ENCODE measurements at places on chromosomes 3 and 15.

GRCh38 chr15:90394074-90394473, 6.0 kb downstream of the IQGAP1 start:
- no peak for DNase-seq

DNA sequence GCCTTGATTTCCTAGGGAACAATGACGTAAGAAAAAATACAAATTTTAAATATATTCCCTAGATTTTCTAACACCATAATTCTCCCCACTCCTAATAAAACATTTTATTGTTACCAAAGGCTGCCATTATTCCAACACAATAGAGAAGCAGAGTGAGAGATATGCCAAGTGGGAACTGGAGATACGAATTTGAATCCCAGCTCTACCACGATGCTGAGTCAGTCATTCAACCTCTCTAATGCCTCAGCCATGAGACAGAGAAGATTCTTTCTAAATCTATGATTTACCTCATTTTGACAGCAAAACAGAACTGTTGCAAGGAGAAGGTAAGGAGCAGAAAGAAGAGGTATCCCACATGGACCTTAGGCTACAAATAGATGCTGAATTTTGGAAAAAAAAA, 112.5 kb downstream of the IGF2BP2 start:
- DNase-seq, result no peak

- DNase-seq, result no peak
These were observed 64.4 kb upstream of the CRTC3 start for GRCh38 chr15:90465140-90465929.

DNA sequence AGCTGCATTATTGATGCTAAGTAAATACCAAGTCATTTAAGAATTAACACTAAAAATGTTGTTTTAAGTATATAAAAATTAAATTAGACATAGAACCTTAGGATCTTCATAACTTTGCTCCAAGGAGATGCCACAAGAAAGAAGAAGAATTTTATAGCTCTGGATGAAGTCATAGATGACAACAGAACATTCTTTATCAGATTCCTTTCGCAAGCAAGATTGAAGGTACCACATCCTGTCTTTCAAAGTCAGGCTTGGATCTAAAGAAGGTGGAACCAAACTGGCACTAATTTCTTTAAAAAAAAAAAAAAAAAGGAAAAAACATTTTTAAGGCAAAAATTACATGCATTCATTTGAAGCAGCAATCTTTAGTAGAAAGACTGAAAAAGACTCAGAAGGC, 62.5 kb downstream of the POLQ start:
- DNase-seq, result no peak

GRCh38 chr15:92638291-92638708, 17.3 kb downstream of the FAM174B start:
- no peak for DNase-seq

DNA sequence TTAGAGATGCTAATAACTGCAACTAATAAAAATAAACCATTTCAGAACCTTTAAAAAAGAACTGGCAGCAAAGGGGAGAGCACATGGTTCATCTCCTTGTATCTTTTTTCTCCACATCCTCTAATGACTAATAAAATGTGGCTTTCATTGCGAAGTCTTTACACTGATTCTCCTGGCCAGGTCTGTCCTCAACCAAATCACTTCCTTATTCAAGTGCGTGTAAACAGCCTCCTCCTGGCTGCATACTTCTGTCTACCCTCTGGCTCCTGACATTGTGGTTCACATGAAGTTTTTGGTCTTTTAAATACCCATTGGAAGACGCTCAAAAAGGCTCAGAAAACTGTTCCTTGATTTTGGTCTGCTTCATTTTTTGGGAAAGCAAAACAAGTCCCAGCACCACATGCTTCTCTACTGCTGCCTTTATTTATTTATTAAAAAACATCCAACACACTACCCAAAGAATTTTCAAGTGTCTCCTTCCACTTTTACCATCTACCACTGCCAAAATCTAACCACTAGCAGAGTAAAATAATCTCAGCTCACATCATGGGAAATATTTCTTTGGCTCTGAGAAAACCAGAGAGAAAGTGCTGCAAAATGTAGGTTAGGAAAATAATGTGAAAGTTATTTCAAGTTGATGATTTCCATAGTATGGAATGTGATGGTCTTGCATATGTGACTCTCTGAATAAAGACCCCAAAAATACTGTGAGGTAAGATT, 85.1 kb downstream of the EFL1 start:
- DNase-seq, result no peak

DNA sequence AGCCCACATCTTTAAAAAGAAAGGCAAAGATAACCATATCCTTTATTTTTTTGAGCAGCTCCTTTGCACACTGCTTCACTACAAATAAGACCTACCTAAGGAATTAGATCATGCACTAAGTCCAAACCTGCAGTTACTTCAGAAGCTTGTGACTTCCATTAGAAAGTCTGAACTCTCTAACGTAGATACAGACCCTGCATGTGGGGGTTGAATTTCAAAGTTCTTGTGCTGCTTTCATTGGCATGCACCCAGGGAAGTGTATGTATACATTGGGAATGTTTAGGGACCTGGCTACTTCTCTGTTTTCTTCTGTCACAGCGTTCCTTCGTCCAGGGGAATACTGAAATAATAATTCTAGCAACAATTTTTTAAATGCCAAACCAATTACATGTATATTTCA, 185.2 kb upstream of the IL12A start:
- DNase-seq, result no peak

DNA sequence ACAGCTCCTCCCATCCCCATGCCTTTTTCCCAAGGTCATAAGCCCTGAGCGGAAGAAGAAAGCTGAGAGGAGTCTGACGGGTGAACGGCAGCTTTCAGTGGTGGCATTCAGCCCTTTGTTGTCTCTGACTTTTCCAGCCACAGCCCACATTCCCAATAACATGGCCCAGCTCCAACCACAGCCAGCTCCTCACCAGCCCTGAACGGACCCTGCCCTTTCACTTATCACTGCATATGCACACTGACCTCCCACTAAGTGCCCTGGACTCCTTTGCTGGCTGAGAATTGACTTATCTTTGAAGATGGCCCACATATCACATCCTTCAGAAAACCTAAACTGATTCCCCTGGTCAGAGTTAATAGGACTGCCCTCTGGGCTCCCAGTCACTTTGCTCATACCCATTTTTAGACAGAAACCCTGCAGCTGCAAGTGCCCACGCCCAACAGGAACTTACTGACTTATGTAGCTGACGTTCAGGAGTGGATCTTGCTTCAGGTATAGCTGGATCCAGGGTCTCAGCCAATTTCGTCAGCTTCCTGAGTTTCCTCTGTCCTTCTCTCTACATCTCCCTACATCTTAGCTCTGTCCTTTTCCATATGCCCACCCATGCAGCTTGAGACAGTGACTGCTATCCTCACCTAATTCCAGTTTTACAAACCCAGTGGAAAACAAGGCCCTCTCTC, 348.5 kb upstream of the PROK2 start:
- DNase-seq, result no peak

DNA sequence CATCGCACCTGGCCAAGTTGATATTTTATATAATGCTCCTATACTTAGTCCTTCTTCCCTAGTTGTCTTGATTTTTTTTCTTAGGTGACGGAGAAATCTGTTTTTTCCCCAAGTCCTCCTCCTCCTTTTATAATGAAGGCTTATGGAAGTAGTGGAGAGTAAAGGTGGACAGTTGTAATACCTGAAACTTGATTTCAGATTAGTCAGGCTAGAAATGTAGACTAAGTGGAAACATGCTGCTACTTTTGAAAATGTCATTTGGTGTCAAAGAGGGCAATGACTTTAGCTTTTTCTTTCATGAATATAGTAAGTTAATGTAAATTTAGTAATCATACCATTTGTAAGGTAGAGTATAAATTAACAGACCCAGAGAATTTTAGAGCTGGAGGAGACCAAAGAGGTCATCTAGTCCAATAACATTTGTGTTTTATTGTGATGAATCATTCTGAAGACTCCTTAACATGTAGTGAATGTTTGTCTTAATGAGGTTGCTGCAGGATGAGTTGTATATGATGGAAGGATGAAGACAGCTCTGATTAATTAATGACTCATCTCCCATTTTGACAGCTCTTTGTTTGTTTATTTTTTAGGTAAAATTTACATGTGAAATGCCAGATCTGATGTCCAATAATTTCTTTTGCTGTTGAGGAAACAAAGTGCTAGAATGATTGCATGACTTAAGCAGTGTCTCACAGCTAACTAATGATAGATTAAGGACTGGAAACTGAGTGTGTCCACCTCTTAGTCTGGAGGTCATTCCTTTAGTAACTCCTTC, 8.7 kb downstream of the CTDSPL2 start:
- no peak for DNase-seq

GRCh38 chr3:196063049-196063448, 18.8 kb downstream of the TFRC start:
- DNase-seq, result no peak

DNA sequence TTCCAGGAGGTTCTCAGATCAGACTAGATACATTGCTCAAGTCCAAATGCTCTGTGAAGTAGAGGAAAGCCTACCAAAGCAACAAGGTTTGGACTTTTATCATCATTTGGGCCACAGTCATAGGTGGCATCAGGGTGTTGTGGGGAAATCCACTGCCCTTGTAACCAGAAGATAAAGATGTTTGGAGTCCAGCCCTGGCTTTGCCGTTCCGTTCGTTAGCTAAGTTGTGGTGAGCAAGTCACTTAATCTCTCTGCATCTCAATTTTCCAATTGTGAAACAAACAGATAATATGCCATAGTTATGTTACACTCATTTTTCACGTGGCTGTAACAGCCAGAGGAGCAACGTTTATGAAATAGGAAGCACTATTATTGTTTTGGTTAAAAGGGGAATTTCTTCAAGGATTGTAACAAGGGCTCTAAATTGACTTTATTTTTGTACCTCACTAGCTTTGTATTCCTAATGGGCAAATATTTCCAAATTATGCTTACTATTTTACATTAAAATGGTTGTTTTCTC, 125.6 kb downstream of the CD47 start:
- no peak for DNase-seq

- no peak for DNase-seq
These were observed 209.3 kb upstream of the PROK2 start for GRCh38 chr3:71994203-71994602.

DNA sequence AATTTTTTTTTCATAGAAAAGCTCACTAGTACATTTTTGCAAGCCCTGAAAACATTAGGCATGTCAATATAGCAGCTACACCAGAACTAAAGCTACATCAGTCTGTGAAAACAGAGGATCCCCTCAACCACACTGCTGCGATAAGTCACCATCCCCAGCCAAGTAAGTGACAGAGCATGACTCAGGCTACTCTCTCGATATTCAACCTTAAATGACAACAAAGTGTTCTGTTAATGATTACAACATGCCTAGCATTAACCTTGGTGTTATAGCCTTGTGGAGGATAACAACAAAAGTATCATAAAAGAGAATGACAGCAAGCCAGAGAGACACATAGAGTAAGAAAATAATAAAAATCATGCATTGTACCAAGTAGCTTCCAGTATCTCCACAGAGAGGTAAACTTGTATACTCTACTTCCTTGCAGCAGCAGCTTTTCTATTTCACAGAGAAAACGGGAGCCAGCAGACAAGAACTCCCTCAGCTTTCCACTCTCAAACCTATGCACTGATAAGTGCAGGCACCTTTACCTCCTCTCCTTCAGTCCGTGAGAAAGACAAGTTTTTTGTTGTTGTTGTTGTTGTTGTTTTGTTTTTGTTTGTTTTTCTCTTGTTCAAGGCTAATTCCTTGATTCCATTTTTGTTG, 76.6 kb downstream of the GBE1 start:
- DNase-seq, result no peak

- DNase-seq, result no peak
These were observed 15.1 kb downstream of the PPARG start for GRCh38 chr3:12303993-12304392.

- no peak for DNase-seq
These were observed 407.5 kb downstream of the ZBTB20 start for GRCh38 chr3:114739627-114740026.

Data from stimulated activated CD8-positive, alpha-beta memory T cell treated with anti-CD3 and anti-CD28 coated beads, Interleukin-4, amount 100 ng/mL, for 24 hours (primary cell).